ENCODE measurements at places on chromosomes 16 and 17. TPM values are rescaled to one million over a fixed set of nuclear protein-coding genes. Genes with fewer than 3 reads are reported as not detected.

Gene TK1
- 48.0 TPM for total RNA-seq

Gene CCL7
- total RNA-seq, result 1.7 TPM

Gene HOXB3
- total RNA-seq, result 4.0 TPM

Gene CA5A
- not detected for total RNA-seq

Gene GRAPL
- not detected for total RNA-seq

Gene RPL19
- 1,550 TPM for total RNA-seq

Gene PKMYT1
- 16.5 TPM for total RNA-seq

All from melanocyte of skin (primary cell).